KBM-7 (cell line): ENCODE measurements at places on chromosomes 13 and 19.

GRCh38 chr13:37049810-37050209, 9.7 kb downstream of the SUPT20H start:
- DNase-seq: no peak

DNA sequence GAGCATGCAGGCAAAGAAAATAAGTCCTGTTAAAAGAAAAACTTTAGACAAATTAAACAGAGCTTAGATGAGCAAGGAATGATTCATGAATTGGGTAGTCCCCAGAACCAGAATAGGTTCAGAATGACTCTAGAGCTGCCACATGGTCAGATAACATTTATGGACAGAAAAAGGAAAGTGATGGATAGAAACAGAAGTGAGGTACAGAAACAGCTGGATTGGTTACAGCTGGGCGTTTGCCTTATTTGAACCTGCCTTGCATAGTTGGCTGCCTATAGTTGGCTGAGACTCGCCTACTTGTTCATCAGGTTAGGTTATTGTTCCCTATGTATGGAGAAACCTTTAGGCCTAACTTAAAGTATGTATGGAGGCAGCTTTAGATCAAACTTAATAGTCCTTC, 35.4 kb downstream of the WDFY2 start:
- no peak for DNase-seq

DNA sequence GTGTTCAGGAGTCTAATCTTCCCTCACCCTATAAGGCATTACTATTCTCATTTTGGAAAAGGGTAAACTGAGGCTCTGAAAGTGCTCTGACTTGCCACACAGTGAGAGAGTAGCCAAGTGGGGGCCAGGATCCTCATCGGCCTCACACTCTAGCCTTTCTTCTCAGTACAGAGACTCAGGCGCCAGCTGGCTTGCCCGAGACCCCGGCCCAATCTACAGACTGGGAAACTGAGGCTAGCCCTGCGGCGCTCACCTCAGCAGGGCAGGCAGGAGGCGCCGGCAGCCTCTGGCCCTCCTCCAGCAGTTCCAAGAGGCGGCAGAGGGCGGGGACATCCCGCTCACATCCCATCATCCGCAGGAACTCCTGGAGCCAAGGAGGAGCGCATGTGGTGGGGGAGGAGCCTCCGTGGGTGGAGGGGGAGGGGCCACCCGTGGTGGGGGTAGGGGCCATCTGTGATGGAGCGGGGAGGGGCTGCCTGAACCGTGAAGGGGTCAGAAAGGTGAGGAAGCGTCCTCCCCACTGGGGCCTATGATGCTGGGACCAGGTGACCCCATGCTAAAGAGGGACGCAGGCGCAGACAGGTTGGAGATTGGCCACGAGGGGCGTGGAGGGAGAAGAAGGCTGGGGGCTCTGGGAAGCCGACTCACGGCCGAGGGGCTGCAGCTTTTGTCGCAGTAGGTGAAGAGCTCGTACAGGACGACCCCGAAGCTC, 8.7 kb upstream of the INSL3 start:
- no peak for DNase-seq

GRCh38 chr19:12967907-12968306, 1.5 kb upstream of the DAND5 start:
- no peak for DNase-seq

- DNase-seq: peak; percentile 70
Observed at GRCh38 chr19:3665681-3666544, 34.4 kb downstream of the PIP5K1C start.

DNA sequence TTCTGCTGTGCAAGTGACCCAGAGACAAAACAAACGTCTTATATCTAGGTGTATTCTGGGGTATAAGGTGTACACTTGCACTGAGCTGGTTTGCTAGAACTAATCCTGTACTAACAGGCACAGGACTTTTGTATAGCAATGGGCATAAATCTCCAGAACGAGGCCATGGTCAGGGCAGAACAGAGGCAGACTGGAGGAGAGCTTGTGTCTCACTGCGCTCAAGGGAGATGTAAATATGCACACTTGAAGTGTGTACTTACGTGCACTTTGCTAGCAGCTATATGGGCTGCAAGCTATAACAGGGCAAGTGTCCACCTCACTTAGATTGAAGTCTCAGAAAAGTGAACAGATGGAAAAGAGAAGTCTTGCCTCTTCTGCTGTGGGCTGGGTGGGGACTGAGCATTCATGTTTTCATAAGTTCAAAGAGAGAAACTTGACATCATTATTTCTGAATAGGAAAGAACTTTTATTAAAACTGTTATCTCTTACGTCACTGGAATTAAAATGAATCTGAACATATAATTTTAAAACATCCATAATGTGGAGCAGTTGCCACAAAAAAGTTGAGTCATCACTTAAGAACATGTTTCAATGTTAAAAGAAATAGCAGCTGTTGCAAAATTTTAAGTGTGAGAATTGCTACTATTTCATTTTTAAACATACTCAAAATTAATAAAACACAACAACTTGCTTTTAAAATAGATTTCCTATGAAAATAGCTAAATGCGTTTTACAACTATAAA, 888.3 kb downstream of the PCDH9 start:
- no peak for DNase-seq

- DNase-seq: no peak
Observed at GRCh38 chr19:11102944-11103343, 13.7 kb downstream of the LDLR start.

DNA sequence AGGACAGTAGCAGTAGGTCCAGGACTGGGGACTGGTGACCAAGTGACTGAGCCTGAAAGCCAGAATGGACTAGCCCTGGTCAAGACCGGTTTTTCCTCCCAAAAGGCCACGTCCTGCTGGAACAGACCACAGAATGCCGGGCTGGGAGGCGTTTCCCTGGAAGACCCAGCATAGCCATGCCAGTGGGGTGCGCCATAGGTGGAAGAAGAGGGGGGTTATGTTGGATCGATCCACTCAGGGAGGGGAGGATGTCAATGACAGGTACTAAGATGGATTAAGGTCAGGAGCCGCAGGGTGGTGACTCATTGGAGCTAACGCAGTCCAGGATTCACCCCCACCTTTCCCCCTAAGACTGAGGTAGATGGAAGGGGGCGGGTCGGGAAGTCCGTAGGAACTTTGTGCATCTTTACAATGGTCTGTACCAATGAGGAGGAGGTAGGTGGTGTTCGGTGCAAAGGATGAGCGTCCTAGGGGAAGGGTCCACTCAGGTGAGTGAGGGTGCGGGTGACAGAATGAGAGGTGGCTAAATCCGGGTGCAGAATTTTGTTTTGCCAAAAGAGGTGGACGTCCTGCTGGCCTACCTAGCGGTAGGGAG, 21.0 kb downstream of the VASP start:
- no peak for DNase-seq

GRCh38 chr13:29556742-29557141, 38.7 kb downstream of the SLC7A1 start:
- no peak for DNase-seq

GRCh38 chr13:30047154-30047874, 196.9 kb upstream of the UBL3 start:
- peak; percentile 67 for DNase-seq

DNA sequence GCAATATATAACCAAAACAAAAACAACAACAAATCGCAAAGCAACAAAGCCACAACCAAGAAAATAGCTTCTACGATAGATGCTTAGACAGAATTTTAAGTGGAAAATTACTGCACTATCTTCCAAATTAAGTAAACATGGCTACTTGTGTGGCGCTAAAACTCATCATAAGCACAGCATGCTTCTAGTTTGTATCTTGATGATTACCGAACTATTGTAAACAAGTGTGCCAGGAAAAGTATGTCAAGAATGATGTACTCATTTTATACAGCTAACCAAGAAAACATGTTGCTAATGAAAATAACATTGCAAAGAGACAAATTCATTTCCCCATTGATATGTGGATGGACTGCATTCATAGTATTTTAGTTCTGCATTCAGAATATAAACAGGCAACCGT, 271.9 kb upstream of the GPC6 start:
- DNase-seq: no peak

GRCh38 chr13:94776300-94776699, 64.0 kb upstream of the SOX21 start:
- no peak for DNase-seq

- DNase-seq: peak; percentile 23
Observed at GRCh38 chr13:75702476-75702875, 66.3 kb downstream of the LMO7 start.

DNA sequence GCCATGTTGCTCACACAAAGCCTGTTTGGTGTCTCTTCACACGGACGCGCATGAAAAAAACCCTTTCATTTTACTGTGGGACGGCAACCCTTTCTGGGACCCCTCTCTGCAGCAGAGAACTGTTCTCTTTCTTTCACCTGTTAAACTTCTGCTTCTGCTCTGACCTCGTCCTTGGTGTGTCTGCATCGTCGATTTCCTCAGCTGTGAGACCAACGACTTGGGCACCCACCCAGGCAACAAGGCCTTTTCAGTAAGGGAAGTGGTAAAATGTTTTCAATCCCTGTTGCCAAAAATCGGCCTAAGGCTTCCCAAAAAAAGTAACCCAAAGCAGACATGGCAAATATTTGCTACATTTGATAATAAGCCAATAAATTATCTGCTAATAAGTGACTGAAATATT, 515.3 kb downstream of the IRS2 start:
- DNase-seq: no peak

GRCh38 chr19:12797141-12797587, 4.4 kb downstream of the PRDX2 start:
- DNase-seq: no peak

DNA sequence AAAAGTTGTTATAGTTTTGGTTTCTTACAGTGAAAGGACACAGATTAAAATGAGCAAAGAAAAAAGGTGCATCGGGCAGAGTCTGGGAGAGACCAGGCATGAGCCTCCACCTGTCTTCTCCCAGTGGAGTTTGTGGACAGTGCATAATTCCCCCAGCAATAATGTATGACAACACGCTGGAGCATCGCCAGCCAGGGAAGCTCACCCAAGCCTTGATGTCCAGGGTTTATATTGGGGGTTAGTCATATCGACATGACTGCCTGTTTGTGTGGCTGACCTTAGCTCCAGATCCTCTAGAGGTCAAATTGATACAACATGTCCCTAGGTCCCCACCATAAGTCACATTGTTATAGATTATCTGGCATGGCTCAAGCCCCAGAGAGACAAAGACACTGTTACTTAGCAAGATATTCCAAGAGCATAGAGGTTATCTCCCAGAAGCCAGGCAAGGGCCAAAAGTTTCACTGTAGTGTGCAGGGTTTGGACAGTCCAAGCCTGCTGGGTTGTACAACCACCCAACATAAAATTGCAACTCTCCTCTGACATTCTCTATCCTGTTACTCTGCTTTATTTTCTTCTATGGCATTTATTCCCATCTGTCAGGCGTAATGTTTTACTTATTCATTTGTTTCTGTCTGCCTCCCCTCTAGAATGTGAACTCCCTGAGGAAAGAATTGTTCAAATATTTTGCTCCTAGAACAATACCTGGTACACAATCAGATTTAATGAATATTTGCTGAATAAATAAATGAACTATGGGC, 5.6 kb upstream of the KLK13 start:
- no peak for DNase-seq

DNA sequence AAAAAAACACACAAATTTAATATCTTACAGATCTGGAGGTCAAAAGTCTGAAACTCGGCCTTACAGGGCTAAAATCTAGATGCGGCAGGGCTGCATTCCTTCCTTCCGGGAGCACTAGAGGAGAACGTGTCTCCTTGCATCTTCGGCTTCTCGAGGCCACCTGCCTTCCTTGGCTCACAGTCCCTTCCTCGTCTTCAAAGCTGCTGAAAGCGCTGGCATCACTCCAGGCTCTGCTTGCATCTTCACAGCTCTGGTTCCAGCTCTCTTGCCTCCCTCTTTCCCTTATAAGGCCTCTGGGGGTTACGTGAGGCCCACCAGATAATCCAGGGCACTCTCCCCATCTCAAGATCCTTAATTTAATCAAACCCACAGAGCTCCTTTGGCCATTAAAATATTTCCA, 10.5 kb downstream of the XRCC1 start:
- no peak for DNase-seq

DNA sequence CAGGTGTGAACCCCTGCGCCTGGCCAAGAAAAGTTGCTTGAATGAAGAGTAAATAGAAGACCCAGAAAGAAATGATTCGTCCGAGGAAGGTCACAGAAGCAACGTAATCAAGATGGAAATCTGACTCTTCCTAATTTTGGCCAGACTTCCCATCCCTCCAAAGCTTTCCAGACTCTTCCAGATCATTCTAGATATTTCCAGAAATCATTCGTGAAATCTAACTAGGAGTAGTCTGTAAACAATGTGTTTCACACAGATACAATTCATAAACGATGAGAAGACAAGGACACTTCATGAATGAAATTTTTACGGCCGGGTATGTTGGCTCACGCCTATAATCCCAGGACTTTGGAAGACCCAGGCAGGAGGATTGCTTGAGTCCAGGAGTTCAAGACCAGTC, 9.3 kb upstream of the LDLR start:
- no peak for DNase-seq

DNA sequence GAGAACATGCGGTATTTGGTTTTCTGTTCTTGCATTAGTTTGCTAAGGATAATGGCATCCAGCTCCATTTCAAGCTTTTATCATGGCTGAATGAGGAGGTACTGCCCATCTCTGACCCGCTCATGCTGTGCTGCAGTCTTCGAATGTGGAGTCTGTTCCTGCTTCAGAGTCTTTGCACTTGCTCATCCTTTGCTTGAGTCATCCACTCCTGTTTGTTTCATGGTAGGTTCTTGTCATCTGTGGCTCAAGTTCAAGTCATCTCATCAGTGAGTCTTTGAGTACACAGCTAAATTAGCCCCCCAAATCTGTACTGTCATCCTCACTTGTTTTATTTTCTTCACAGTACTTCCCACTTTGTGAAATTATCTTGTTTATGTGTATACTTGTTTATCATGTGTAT, 5.4 kb downstream of the UCHL3 start:
- no peak for DNase-seq

DNA sequence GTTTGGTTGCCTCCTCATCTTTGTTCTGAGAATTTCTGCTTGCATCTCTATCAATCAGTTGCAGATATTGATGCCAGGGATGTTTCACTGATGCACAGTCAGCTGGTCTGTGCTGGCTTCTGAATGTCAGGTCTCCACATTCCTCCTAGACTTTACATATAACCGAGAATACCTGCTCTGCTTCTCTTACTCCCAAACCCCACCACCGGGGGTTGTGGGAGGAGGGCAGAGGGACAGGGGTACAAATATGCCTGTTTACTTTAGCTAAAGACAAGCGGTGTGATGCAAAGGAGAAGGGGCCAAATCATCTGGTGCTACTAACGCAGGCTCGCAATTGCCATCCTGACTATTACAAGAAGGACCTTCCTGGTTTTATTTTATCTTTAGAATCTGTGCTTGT, 17.4 kb upstream of the KLHL1 start:
- DNase-seq: no peak

- DNase-seq: no peak
Observed at GRCh38 chr19:19349365-19349764, 28.7 kb downstream of the MAU2 start.

DNA sequence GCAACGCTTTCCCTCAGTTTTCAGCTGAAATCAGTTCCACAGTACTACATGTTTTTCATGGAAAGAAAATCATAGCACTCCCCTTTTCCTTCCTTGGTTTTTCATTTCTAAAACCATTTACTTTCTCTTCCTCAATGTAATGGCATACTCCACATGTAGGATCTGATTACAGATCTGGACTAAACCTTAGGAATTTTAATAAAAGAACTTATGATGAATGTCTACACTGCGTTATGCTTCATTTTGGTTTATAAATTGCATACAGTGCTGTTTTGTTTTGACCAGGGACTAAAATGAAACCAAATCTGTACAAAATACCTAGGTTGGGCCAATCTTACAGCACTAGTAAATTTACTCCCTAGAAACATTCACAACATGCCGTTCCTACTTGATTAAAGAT, 589.9 kb downstream of the TBC1D4 start:
- no peak for DNase-seq

GRCh38 chr13:30624630-30625029, 6.9 kb downstream of the USPL1 start:
- DNase-seq: no peak

GRCh38 chr13:98366010-98366409, 188.9 kb upstream of the RNF113B start:
- DNase-seq: no peak
